ENCODE measurements at places on chromosomes 16 and 17. TPM values are rescaled to one million over a fixed set of nuclear protein-coding genes. Genes with fewer than 3 reads are reported as not detected.

Gene BAIAP2
- 153 TPM for total RNA-seq

Gene TSR1
- total RNA-seq: 66.2 TPM

Gene RUNDC3A
- total RNA-seq: 1.1 TPM

Gene CRISPLD2
- total RNA-seq: 4.3 TPM

Gene KRT15
- total RNA-seq: 2.3 TPM

Gene KRTAP4-5
- not detected for total RNA-seq

Gene ADAD2
- not detected for total RNA-seq

Gene ST6GALNAC2
- total RNA-seq: 0.51 TPM

Gene TNFRSF17
- total RNA-seq: not detected

Gene NSRP1
- total RNA-seq: 30.1 TPM

Gene GHDC
- 19.9 TPM for total RNA-seq

Gene WDR90
- total RNA-seq: 22.3 TPM

Gene SERPINF2
- total RNA-seq: 4.2 TPM

Gene NPB
- 0.57 TPM for total RNA-seq

Gene ACE
- total RNA-seq: 3.4 TPM

Gene IGFALS
- not detected for total RNA-seq

Gene NME3
- total RNA-seq: 32.3 TPM
